ENCODE measurements at places on chromosomes 6 and 20. TPM values are rescaled to one million over a fixed set of nuclear protein-coding genes. Genes with fewer than 3 reads are reported as not detected.

GRCh38 chr6:147421903-147422302 is 86.6 kb upstream of the SAMD5 start:
- DNase-seq: no peak

DNA sequence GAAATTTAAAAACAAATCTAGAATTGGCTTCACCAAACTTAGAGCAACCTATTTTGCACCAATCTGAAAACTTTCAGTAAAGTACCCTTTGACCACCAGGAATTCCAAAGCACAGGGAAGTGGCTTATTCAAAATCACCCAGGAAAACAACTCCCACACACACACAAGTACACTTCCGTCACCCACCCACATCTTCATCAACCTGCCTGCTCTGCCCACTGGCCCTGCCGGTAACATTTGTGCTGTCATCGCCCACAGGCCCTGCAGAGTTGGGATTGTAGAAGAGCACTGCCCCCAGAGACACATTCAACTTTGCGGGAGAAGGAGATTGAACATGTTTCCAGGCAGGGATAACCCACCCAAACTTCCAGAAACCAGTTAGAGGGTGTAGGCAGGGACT is 19.3 kb upstream of the SCML4 start:
- DNase-seq: no peak

GRCh38 chr6:167699141-167699931 is 127.4 kb upstream of the AFDN start:
- peak; percentile 71 for DNase-seq

GRCh38 chr6:90298459-90299053 is 1.9 kb upstream of the BACH2 start:
- DNase-seq: no peak

DNA sequence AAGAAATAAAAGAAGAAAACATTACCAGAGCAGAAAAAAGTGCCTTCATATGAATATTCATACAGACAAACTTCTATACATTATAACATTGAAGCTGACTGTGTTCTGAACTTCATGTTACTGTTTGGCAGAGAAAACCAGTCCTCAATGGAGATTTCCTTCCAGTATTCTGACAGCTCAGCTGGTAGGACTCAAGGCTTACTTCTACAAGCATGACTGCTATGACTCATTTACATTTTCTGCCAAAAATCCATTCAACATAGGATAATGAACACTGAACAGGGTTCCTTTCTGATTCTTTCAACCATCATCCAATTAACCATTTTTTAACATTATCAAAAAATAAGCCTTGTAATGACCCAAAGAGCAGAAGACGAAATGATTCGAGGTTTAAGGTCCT is 25.4 kb downstream of the COL9A1 start:
- DNase-seq: no peak

GRCh38 chr20:14055127-14055742 is 59.9 kb downstream of the MACROD2 start:
- no peak for DNase-seq

DNA sequence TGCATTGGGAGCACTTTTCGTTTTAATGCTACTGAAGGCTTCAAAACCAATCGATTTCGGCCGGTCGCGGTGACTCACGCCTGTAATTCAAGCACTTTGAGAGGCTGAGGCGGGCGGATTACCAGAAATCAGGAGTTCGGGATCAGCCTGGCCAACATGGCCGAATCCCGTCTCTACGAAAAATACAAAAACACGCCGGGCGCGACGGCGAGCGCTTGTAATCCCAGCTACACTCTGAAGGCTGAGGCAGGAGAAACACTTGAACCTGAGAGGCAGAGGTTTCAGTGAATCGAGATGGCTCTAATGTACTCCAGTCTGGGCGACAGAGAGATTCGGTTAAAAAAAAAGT is 58.4 kb downstream of the TRIM38 start:
- peak; percentile 80 for DNase-seq

GRCh38 chr6:166836785-166837718 is 119.3 kb downstream of the RNASET2 start:
- DNase-seq: no peak

Gene EBF4
- total RNA-seq: 15.3 TPM

DNA sequence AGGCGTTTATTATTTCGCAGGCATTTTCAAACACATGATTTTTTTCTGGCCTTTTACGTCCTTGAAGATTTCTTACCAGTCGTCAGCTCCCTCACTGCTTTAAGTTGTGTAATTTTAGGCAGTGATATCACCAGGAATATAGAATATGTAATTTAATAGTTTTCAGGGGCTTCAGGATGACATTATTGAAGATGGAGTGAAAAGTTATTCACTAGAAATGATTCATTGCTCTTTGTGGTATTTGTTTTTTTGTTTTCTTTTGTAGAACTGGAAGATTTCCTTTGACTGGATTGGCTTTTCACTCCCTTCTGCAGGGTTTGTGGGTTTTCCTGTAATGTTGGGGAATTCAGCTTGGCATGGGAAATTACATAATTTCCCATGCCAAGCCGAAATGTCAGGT is 2.0 kb downstream of the LRRC1 start:
- DNase-seq: no peak

Gene RAET1G
- total RNA-seq: 0.53 TPM

Gene CTSZ
- total RNA-seq: 151 TPM

DNA sequence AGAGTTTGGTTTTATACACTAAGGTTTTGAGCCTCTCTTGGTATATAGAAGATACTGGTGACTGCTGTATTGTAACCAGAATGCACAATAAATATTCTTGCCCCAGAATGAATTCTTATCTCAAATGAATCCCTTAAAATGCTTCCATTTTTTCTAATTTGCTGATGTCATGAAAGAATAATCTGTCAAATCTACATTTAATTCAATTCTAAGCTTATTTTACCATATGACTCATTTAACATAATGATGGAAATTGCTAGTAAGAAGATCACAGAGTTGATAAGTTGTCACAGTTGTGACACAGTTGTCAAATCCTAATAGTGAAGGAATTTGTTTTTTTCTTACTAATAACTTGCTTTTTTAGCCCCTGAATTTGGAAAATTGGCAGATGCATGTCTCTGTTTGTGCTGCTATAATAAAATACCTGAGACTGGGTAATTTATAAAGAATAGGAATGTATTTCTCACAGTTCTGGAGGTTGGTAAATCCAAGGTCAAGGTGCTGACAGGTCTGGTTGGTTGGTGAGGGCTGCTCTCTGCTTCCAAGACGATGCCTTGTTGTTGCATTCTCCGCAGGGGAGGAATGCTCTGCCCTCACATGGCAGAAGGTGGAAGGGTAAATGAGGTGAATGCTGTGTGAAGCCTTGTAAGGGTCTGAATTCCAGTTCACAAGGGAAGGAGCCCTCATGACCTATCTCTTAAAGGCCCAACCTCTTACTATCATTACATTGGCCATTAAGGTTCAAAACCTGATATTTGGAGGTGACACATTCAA is 4.7 kb downstream of the ECT2L start:
- DNase-seq: no peak
